ENCODE measurements at places on chromosomes 5 and 9.

DNA sequence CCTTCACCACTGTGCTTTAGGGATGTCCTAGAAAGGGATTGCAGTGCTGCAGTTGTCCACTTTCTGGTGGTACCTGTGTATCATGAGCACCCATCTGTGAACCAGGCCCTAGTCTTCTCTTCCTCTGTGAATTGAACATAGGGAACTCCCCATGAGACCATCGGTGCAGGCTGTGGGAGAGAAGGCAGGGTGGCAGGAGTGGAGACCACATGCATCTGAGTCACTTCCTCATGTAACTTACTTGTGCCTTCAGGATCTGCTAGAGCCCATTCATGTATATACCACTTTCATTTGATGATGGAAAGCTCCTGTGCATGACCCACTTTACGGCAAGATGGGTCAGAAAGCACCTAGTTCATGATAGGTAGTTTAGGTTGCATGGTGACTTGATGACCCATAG is 478.1 kb upstream of the CDH9 start:
- DNase-seq = no peak

GRCh38 chr5:35324679-35325078 is 94.4 kb upstream of the PRLR start:
- DNase-seq = no peak

GRCh38 chr9:113416149-113416721 is 5.7 kb downstream of the C9orf43 start:
- no peak for DNase-seq

GRCh38 chr9:82117026-82117811 is 128.6 kb downstream of the SPATA31D1 start:
- DNase-seq = no peak

DNA sequence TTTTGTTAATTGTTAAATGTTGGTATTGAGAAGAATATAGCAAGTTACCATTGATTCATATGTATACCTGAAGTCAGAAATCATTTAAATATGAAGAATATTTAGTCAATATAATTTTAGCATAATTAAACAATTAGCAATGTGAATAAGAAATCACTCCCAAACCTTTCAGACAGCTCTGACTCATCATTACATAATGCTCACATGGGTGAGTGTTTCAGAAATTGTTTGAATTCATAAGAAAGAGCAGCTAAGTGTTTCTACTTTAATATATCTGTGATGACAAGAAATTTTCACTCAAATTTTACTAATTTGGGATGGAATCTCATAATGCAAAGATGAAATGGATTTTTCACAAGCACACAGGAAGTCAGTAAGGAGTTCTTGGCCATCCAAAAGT is 42.0 kb upstream of the CDC42SE2 start:
- DNase-seq = no peak

DNA sequence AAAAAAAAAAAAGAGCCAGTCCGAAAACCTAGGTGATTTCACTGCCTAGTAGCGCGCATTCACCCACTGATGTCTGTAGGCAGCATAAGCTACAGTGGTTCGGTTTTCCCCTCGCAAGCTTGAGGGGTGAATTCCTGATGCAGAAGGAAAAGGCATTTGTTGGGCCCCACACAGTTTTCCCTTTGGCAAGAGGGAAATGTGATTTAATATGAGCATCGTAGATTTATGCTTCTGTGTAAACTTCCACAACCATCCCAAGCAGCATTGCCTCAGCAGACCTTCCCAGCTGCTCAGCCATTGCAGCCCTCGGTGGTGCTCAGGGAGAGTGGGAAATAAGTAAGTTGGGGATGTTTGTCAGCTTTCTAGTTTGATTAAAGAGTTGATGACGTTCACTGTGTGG is 231.5 kb upstream of the PPP1R2B start:
- DNase-seq = no peak

GRCh38 chr5:998246-999031 is 10.2 kb upstream of the NKD2 start:
- DNase-seq = no peak

DNA sequence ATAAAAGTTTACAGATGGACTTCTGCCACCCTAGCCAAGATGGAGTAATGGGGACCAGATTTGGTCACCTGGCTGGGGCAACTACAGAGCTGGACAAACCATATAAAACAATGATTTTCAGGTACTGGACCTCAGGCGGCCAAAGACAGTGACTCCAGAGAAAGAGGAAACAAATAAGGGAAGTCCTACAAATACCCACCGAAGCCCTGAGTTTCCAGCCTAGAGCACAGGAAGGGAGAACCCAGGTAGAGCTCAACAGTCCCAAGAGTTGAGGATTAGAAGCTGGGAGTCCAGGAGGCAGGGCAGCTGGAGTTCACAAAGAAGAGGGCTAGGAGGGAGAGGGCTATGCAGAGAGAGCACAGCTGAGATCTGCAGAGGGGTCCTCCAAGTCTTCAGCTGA is 106.7 kb upstream of the NR5A1 start:
- DNase-seq = no peak

GRCh38 chr9:83964973-83965349 is 15.1 kb downstream of the HNRNPK start:
- no peak for DNase-seq

GRCh38 chr9:113542006-113542405 is 78.5 kb downstream of the RGS3 start:
- DNase-seq = no peak

GRCh38 chr5:94884311-94884710 is 265.8 kb downstream of the SLF1 start:
- no peak for DNase-seq

GRCh38 chr5:124596595-124597421 is 149.6 kb downstream of the ZNF608 start:
- DNase-seq = no peak

GRCh38 chr9:9352877-9353481 is 1259.8 kb downstream of the PTPRD start:
- peak; percentile 1 for DNase-seq

GRCh38 chr5:59579101-59579823 is 314.3 kb downstream of the PDE4D start:
- no peak for DNase-seq

DNA sequence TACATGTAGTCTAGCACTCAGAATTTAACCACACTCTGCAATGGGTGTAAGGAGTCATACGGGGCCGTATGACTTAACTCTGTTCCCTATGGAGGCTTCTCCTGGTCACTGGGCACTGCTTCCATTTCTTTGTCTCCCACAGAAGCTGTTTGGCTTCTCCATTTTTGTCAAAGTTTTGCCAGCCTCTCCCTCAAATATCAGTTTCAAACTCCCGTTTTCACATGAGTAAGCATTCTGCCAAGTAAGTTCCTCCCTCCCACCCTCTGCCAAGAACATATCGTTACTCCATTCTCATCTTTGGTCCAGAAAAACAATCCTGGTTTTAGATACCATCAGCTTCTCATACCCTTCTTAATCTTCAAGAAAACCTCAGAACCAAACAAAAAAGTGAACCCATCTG is 6.1 kb downstream of the AFAP1L1 start:
- no peak for DNase-seq

- no peak for DNase-seq
Observed at GRCh38 chr9:129667850-129668249, 2.4 kb downstream of the PRRX2 start.

DNA sequence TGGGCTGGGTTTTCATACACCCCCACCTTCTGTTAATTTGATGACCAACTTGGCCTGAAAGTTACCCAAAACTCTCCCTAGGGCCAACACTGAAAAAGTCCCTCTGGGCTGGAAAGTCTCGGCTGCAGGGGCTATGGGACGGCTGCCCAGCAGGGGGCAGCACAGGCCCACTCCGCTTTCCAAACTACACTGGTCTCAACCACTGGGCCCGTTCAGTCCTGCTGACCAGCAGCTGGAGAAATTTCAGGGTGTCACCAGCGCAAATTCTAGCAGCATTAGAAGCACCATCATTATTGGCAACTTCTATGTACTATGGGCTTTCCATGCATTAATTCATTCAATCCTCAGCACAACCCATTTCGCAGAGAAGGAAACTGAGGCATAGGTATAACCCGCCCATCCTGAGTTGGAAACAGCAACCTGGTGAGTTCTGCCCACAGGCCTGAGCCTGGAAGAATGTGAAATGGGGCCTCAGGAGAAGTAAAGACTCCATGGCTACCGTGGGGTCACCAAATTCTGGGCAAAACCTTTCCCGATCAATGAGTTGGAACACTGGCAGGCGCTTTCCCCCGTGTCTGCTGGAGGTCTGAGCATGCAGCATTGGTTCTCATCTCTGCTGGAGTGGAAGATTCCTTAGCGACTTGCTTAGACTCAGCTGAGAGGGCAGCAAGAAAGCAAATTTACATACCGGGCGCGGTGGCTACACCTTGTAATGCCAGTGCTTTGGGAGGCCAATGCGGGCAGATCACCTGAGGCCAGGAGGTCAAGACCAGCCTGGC is 9.7 kb downstream of the ORM2 start:
- DNase-seq = no peak

- no peak for DNase-seq
Observed at GRCh38 chr5:54090495-54091120, 219.8 kb downstream of the ARL15 start.

DNA sequence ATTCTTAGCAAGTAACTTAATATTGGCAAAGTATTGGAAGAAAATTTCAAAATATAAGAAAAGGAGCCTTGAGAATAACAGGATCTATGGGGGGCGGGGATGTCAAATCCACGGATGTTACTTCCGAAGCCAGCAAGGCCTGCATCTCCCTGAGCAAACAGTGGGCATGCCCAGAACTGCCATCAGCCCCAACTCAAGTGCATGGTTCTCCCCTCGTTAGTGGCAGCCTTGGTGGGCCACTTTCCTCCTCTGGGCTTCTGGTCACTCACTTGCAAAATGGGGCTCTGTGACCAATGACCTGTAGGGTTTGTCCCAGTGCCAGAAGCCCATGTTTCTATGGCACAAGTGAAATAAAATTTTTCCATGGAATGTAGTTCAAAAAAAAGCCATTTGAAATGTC is 27.2 kb upstream of the MED10 start:
- no peak for DNase-seq

- no peak for DNase-seq
Observed at GRCh38 chr9:111399772-111400563, 69.9 kb upstream of the OR2K2 start.

- no peak for DNase-seq
Observed at GRCh38 chr5:90930756-90931431, 372.3 kb downstream of the ADGRV1 start.

- no peak for DNase-seq
Observed at GRCh38 chr5:124936626-124936933, 190.1 kb upstream of the ZNF608 start.

GRCh38 chr9:112074250-112075008 is 100.7 kb downstream of the SUSD1 start:
- peak; percentile 80 for DNase-seq

- no peak for DNase-seq
Observed at GRCh38 chr9:75797085-75797580, 93.3 kb upstream of the PCSK5 start.

GRCh38 chr9:93486268-93486667 is 32.9 kb upstream of the FAM120AOS start:
- DNase-seq = no peak

GRCh38 chr5:144374637-144375036 is 204.0 kb downstream of the KCTD16 start:
- no peak for DNase-seq

- DNase-seq = no peak
Observed at GRCh38 chr5:30040488-30041118, 1152.9 kb upstream of the CDH6 start.

DNA sequence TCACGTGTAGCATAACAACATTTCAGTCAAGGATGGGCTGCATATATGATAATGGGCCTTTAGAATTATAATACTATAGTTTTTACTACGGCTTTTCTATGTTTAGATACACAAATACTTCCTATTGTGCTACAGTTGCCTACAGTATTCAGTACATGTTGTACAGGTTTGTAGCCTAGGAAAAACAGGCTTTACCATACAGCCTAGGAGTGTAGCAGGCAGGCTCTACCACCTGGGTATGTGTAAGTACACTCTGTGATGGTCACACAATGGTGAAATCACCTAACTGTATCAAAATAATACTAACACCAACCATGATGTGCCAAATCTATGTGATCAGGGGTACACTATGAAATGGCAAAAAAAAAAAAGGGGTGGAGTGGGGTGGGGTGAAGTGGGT is 372.9 kb downstream of the ARL15 start:
- no peak for DNase-seq

DNA sequence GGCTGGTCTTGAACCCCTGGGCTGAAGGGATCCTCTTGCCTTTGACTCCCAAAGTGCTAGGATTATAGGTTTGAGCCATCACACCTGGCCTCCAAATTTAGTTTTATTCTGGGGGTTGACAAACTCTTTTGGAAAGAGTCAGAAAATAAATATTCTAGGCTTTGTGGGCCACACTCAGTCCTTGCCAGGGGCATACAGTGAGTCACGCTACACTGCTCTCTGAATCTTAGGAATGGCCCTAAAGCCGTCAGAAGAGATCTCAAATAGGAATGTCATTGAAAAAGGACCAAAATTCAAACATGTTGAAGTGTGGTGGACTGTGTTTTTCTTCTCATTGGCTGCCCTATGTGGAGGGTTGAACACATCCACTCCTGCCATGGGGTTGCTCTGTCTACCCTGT is 127.7 kb upstream of the BASP1 start:
- DNase-seq = no peak
